ENCODE measurements at places on chromosomes 7 and 10.

- no peak for DNase-seq
Observed at GRCh38 chr7:17301471-17302456, 3.3 kb downstream of the AHR start.

DNA sequence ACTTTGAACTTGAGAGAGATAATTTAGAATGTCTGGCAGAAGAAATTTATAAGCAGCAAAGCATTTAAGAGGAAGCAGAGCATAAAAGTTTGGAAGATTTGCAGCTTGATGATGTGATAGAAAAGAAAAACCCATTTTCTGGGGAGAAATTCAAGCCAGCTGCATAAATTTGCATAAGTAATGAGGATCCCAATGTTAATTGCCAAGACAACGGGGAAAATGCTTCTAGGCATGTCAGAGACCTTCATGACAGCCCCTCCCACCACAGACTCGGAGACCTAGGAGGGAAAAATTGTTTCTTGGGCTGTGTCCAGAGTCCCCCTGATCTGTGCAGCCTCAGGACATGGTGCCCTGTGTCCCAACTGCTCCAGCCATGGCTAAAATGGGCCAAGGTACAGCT, 263.6 kb upstream of the POT1 start:
- DNase-seq, result no peak

GRCh38 chr7:128829391-128830166, 627 bp upstream of the FLNC start:
- DNase-seq, result no peak

GRCh38 chr7:37273891-37274290, 174.8 kb downstream of the ELMO1 start:
- DNase-seq, result no peak

- DNase-seq, result no peak
Observed at GRCh38 chr7:16515785-16516685, 10.6 kb upstream of the LRRC72 start.

- DNase-seq, result no peak
Observed at GRCh38 chr7:91974066-91974465, 33.4 kb downstream of the AKAP9 start.

DNA sequence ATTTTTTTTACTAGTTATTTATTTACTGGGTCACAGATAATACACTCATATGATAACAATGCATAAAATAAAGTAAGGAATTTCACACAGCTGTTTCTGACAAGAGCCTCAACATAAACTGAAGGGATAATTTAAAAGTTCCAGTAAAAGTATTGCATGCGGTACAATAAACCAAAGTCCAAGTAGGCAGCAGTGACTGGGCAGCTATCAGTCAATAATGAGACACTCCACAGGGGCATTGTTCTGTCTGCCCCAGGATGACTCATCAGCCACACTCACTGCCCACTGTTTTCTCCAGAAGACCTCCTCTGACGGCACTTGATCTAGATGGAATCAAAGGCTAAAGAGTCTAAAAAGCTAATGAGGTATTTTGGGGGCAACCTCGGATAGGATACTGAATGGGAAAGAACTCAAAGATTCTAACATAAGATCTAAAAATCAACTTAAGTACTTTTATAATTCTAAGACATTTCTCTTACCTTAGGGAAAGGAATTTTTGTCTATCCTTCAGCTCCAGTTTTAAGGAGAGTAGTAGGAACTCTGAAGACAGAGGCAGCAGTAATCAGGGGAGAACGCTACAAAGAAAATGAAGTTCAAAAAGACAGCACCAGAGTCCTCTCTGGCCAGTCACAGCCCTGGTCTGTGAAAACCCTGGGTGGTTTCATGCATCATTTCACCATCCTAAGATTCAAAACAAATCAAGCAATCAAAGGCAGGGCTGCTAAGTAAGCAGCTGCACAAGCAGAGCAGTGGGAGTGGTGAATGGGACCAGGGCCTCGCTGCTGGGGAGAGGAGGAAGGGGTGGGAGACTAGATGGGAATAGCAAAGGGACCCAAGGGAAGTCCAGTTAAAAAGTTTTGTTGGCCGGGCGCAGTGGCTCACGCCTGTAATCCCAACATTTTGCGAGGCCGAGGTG, 175.1 kb downstream of the AVL9 start:
- no peak for DNase-seq

DNA sequence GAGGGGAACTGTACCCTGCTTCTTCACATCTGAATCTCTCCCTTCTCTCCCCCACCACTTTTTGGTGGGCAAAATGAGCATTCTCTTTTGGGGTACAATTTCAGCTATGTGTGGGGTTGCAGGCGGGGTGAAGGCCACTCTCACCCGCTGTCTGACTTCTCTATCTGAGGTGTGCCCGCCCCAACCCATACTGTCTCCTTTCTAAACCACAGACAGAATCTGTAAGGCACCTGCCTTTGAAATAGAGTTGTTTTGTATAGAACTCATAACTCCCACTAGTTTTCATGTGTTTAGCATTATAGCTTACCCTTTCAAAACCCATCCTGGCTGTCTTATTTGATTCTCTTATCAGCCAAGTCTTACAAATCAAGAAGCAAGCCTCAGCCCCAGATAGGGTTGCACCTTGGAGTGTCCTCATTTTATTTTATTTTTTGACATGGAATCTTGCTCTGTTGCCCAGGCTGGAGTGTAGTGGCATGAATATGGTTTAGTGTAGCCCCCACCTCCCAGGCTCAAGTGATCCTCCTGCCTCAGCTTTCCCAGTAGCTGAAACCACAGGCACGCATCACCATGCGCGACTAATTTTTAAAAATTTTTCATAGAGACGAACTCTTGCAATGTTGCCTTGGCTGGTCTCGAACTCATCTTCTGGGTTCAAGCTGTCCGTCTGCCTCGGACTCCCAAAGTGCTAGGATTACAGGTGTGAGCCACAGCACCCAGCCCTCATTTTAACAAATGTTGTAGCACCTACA, 11.9 kb downstream of the TSPAN14 start:
- DNase-seq, result no peak

- DNase-seq, result no peak
Observed at GRCh38 chr7:72057796-72058195, 354.3 kb downstream of the CALN1 start.

DNA sequence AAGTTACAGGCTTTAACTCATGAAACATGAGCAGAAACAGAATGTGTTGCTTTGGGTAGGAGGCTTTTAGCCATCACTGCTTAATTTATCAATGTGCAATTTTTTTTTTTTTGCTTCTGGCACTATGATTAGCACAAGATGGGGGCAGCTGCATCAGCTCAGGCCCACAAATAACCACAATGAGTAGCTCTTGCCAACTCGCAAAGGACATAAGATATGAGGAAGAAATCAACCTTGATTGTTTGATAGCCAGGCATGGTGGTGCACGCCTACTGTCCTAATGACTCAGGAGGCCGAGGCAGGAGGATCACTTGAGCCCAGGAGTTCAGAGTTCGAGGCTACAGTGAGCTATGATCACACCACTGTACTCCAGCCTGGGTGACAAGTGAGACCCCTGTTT, 12.3 kb downstream of the NOD1 start:
- DNase-seq, result no peak

GRCh38 chr7:144628176-144628575, 207.7 kb downstream of the TPK1 start:
- DNase-seq, result no peak

DNA sequence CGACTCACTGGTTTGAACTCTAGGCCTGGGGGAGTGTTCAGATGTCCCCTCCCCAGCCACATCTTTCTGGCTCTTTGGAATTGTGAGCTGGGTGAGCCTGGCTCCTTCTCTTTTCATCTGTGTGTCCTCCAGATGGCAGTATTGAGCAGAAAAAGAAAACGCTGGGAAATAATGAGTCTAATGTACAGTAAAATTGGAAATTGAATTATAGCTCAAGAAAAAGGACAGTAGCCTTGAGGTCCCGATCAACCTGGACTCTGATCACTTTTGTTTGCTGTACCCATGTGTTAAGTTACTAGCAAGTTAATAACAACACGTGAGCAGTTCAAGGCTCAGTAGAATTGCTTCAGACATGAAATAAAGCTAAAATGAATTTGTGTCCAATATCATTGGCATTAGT, 77.9 kb downstream of the SNX10 start:
- DNase-seq, result no peak

DNA sequence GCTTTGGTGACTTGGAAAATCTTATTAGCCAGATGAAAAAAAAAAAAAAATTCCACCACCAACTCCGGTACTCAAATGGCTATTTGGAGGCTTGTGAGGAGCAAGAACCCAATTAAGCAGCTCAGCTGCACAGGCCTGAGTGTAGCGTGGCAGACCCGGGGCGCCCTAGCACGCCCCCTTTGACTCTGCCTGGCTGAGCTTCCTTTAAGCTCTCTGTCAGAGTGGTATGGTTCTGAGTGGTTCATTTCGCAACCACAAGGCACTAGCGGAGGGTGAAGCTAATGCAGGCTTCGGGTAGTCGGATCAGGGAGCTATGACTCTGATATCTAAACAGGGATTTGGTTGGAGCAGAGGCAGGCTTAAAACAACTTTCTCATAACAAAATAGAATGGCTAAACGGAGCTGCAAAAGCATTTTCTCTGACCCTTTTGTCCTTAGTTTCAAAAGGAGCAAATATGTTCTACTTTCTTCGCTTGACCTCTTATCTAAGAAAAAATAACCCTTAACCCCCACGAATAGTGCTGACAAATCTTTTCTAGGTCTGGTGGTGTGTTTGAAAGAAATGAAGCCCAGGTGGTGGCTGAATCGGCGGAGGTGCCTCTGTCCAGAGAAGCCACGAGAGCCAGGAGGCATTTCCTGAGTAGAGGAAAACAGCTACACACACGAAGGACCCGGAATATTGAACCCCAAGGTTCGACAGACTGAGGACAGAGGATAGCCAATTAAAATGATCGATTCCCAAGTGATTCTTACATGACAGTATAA, 285.4 kb upstream of the GLI3 start:
- DNase-seq, result no peak

GRCh38 chr10:30763918-30764317, 134.4 kb upstream of the LYZL2 start:
- no peak for DNase-seq

DNA sequence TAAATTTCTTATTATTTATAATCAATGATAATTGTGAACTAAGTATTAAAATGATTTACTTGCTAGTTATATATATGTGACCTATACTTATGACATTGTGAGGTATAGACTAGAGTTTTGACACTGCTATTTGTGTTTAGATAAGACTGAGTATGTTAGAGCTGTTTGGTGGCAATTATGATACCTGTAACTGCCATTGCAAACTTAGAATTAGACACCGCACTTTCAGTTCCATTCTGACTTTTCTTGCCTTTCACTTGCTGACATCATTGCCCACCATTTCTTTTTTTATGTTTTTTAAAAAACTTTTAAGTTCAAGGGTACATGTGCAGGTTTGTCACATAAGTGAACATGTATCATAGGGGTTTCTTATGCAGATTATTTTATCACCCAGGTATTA, 214.5 kb downstream of the MBL2 start:
- no peak for DNase-seq

GRCh38 chr10:25725917-25726716, 207.9 kb upstream of the MYO3A start:
- DNase-seq, result no peak

DNA sequence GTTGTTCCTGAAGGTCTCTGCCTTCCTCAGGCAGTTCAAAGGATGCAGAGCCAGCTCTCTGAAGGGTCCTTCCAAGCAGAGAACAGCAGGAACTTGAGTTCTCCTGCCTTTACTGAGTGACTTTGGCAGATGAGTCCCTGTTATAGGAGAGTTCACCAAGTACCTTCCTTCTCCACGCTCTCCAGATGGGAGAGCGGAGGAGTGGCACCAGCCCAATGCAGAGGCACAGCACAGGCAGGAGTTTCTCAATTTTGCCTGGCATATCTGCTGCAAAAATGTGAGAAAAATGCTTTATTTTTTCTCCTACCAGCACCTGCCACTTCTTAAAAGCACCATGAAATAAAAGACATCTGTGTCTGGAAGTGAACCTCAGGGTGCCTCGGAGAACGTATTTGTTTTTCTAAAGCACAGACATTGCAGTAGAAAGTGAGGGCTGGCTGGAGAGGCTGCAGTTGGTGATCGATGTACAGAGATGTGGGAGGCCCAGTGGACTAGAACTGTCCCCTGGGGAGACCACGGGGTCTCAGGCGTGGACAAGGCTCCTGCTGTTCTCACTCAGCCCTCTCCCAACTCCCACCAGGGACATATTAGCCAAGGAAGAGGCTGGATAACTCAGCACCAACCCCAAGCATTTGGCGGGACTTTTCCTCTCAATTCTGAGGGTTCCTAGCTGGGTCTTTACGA, 174.5 kb downstream of the WDR37 start:
- DNase-seq, result no peak

- DNase-seq, result no peak
Observed at GRCh38 chr10:100896876-100897461, 15.8 kb upstream of the SLF2 start.

- DNase-seq, result no peak
Observed at GRCh38 chr10:73590881-73591799, at the start of gene USP54. Gene USP54, minus strand, starts transcription at chr10:73591342. Its CDS starts 15,684 bp downstream, at chr10:73575658.

DNA sequence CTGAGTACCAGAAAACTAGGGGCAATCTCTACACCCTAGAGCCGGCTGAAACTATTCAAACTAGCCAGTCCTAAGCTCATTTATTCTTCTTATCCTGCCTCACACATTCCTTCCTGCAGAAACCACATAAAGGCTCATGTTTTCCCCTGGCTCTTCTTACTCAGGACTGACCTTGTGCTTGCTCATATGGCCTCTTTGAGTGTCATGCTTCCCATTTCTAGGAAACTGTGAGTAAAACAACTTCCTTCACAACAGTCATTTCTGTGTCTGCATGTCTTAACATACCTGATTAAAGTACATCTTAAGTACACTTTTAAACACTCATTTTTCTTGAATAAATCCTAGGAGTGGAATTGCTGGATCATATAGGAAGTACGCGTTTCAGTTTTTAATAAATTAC, 52.3 kb upstream of the KIAA1217 start:
- no peak for DNase-seq

DNA sequence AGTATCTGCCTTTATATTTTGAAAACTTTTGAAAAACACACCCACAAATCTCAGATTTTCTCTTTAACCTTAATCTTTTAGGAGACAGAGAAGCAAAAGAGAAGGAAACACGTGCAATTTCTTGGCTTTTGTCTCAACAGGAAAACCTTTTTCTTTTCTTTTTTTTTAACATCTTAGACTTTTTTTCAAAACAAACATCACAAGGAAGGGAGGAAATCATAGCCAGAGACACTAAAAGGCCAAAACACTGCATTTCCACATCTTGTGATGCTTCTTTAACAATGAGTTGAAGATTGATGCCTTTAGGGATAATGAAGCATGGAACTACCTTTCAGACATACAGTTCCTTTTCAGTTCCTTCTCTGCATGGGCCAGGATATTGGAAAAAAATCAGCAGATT, 136.6 kb upstream of the NRBF2 start:
- no peak for DNase-seq

- DNase-seq, result no peak
Observed at GRCh38 chr10:5720182-5720581, 35.5 kb downstream of the TASOR2 start.

Measured in stimulated activated CD4-positive, alpha-beta T cell treated with anti-CD3 and anti-CD28 coated beads, Interleukin-12 subunit alpha, Interleukin-12 subunit beta, amount 100 ng/mL, for 24 hours (primary cell).